GOT3 (cell line): ENCODE measurements at places on chromosomes 11 and 22.

DNA sequence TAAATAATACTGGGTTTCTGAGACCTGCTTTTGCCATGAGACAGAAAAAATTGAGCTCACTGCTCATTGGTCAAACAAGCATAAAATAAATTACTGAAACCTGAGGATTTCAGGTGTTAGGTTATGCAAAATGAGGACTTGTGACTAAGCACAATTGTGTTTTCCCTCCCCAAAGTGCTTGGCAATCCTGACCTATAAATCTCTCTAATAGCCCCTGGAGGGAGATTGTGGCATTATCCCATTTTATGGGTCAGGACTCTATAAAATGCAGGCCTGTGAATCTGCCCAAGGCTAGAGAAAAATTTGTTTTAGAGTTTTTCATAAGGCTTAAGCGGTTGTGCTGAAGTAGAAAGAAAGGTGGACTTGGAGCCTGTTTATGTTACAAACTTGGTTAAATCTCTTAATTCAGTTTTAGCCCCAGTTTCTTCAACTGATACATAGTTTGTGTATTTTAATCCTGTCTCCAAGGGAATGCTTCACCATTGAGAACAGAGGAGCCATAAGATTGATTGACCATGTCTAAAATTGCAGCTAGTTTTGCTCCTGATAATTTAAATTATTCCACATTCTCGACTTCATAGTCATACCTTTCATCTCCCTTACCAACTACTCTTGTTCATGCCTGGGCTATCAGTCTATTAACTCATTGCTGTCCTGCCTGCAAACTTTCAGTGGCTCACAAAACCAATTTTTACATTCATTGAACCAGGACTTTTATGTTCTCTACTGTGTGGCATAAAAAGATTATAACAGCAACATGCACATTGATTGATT lies 63.6 kb upstream of the LRRC4C start:
- no peak for DNase-seq

- DNase-seq: no peak
Measured at GRCh38 chr22:46568102-46568809, 30.8 kb upstream of the CELSR1 start.

DNA sequence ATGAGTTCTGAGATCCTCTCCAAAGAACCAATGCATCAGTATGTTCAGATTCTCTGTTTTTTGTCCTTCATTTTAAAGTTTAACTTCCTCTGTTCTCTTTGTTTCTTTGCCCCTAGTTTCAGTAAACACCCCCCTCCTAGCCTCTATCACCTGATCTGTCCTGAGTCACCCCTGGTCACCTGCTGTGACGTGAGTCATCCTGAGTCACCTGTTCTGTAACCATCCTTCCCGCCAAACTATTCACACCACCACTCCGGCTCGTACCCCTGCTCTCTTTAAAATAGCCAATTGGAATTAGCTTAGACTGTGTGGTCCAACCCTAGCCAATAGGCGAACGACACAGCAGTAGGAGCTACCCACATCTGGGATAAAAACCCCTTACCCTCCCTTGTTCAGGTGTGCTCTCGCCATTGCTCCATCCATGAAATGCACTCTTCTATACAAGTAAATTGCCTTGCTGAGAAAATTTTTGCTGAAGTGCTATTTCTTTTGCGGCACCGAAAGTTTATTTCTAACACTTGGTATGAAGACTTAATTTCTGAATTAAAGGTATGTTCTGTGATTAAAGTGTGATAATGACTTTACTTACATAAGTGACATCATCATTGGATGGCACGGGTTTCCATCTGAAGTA lies 318.4 kb downstream of the AASDHPPT start:
- no peak for DNase-seq

GRCh38 chr22:44404341-44405020 lies 91.7 kb upstream of the SHISAL1 start:
- no peak for DNase-seq

DNA sequence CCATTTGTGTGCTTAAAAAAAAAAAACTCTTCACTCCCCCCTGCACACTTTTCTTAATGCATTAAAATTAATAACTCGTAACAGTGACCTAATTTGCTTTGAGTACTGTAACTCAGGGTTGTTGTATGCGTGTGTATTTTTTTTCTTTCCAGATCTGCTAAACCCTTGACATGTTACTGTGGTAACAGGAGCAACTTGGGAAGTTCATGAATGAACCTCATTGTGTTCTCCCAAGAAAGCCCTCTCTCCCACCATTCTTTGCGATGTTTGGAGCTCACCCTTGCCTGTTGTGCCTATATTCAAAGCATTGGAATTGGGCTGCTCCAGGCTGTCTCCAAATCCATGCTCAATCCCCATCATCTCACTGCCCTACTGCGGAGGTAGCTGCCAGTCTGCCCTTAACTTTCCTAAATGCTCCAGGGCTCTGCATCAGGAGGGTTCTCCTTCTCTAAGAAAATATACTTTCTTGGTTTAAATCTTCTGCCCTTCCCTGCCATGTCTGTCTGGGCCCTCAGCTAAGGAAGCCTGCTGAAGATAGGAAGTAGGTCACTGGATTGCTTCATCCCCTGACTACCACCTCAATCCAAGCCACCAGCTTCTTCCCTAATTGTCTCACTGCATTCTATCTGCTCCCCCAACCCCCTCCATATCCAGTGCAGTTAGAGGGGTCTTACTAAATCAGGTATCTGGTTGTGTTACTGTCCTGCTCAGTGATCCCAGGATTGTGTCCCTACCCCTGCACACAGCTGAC lies 70.3 kb downstream of the KIRREL3 start:
- DNase-seq: no peak

DNA sequence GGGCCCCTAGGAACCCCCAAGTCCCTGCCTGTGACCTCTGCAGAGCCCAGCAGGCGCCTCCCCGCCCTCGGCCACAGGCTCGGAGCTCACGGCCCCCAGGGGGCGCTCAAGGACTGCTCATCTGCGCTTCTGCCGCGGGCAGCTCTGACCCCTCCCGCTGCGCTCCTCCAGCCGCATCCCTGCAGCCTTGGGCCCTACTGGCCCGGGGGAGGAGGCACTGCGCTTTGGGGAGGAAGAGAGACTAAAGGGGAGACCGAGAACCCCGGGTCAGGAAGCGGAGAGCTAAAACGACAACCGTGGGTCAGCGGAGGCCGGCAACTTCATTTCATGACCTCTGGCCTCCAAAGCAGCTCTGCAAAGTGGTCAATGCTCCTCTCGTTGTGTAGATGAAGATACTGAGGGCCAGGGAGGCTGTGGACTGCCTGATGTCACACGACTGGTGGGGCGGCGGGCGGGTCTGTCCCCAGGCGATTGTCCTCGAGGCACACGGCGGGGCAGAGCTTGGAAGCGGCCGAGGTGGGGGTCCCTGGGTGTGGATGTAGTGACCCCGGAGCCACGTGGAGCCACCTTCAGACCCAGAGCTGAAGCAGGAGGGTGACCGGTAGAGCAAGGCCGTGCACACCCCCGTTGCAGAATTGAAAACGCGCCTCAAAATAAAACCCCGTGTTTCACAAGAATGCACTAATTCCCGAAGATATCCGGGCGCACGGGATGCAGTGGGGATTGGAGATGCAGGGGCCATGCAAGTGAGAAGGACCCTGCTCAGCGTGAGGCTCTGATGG lies 2.7 kb upstream of the KRTAP5-6 start:
- DNase-seq: no peak

GRCh38 chr11:35814081-35814695 lies 129.7 kb upstream of the LDLRAD3 start:
- DNase-seq: no peak

GRCh38 chr11:693887-694562 lies 997 bp downstream of the DEAF1 start:
- no peak for DNase-seq

- DNase-seq: no peak
Measured at GRCh38 chr11:72353861-72354260, 80.5 kb downstream of the CLPB start.

- DNase-seq: no peak
Measured at GRCh38 chr11:93738647-93739081, 2.6 kb downstream of the TAF1D start.

GRCh38 chr11:123903932-123904331 lies 2.0 kb downstream of the OR8D4 start:
- no peak for DNase-seq

GRCh38 chr11:108199446-108200321 lies 22.8 kb downstream of the NPAT start:
- DNase-seq: no peak

- DNase-seq: no peak
Measured at GRCh38 chr11:94730153-94730552, 38.0 kb upstream of the AMOTL1 start.

DNA sequence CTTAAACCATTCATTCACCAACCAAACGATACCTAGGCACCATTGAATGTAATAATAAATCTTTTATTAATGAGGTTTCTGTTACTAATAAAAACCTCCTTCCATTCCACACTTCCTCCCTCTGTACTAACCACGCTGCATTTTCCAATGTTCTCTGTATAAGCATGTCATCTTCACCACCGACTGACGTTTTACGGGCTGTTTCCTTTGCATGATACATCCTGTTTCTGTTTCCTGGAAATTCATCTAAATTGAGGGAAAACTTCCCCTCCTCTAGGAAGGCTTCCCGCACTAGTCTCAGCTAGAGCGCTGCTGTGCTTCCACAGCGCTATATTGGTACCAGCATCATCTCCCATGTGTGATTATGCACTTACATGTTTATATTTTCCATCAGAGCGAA lies 2.1 kb downstream of the OR4D10 start:
- DNase-seq: no peak

GRCh38 chr22:20414059-20414440 lies 20.1 kb downstream of the ZNF74 start:
- no peak for DNase-seq

- no peak for DNase-seq
Measured at GRCh38 chr22:49589301-49589700, 238.4 kb downstream of the BRD1 start.

DNA sequence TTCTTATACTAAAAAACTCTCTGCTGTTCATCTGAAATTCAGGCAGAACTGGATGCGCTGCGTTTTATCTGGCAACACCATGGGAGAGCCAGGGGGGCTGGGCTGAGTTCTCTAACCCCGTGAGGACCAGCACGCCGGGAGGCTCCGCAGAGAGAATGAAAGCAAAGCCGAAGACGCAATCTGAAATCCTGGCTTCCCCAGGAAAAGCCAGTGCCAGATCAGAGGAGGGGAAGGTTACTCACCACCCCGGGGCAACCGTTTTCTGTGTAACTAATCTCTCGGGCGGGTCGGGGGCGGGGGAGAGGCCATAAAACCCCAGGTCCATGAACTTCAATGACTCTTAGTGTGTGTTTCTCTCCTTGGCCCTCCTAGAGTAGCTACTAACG lies 99.4 kb downstream of the SHANK2 start:
- DNase-seq: peak; percentile 22

DNA sequence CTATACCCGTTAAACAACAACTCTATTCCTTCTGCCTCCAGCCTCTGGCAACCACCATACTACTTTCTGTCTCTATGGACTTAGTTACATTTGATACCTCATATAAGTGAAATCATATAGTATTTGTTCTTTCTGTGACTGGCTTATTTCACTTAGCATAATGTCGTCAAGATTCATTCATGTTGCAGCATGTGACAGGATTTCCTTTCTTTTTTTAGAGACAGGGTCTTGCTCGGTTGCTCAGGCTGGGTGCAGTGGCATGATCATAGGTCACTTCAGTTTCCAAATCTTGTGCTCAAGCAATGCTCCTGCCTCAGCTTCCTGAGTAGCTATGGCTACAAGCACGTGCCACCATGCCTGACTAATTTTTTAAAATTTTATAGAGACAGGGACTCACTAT lies 29.4 kb upstream of the SORL1 start:
- no peak for DNase-seq

DNA sequence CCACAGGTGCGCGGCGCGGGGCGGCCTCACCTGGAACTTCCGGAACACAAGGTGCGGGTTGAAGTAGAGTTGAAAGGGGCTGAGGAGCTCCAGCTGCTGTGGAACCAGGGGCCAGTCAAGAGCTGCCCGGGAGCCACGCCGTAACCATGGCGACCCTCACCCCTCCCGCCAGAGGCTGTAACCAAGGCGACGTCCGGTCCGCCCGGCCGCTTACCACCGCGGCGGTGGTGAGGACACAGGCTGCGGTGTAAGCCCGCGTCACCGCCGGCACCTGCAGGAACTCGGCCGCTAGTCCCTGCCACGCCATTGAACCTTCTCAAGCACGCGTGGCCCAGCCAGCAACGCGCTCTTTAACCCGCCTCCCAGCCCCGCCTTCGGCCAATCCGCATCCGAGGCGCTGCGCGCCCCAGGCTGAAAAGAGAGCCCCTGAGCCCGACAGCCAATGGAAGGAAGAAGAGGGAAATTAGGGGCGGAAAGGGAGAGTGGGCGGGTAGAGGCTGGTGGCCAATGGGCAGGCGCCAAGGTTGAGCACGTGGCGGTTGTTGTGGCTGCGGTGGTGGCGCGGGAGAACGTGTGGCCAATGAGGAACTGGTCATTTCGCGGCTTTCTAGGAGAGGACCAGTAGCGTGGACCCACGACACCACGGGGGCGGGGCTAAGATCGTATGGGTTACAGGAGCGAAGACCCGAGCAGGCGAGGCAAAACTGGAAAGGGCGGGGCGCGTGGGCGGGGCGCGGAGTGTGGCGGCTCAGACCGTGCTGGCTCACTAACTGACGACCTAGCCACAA lies at the start of gene DERL3:
TSS of gene DERL3 (minus strand) at position 326 of the 788 bp plus-strand sequence. CDS start at position 307, 19 bp downstream.
- peak; percentile 57 for DNase-seq

GRCh38 chr22:28768701-28769393 lies 3.6 kb upstream of the CCDC117 start:
- no peak for DNase-seq

DNA sequence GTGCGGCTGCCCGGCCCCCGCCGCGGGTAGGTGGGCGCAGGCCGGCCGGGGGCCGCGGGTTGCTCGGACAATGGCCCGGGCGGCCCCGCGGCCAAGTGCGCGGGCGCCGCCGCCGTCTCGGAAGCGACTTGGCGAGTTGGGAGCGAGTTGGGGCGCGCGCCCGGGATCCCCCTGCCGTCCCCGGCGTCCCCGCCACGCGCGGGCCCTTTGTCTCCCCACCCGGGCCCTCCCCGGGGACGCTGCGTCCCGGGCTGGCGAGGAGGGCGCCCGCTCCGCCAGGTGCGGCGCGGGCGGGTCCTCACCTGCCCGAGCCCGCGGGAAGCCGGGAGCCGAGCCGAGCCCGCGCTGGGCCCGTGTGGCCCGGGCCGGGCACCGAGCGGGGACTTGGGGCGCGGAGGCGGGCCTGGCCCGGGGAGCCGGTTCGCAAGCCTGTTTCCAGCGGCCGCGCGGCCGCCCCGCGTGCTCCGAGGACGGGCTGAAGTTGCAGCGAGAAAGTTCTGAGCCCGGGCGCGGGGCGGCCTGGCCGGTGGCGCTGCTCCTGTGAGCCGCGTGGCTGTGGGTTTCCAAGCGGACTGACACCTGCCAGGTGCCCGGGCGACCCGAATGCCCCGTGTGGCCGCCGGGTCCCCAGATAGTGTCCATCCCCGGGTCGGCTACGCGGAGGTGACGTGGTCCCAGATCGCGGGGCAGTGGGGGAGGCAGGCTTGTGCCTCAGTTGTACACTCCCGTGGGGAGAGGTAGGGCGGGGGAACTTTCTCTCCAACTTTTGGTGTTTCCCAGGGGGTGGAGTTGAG lies 586 bp downstream of the LRP5 start:
- DNase-seq: no peak

DNA sequence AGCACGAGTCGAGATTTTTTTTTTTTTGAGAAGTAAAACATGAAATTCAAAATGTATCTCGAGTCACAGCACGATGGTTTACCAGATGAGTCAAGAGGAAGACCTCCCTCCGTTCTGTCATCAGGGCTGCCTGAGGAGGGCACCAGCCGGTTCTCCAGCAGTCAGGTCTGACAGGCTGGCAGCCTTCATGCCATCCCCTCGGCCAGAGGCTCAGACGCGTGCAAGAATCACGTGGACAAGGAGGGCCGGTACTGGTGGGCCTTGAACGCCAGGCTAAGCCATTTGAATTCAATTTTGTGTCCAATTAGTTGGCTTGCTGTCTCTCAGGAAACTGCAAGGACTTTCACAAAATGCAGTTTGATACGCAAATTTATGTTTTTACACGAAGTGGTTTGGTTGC lies 1412.2 kb downstream of the BRD1 start:
- DNase-seq: no peak
